AG08396 (cell line): ENCODE measurements at places on chromosomes 12 and 14.

- no peak for DNase-seq
Measured at GRCh38 chr12:51867796-51868428, 19.4 kb upstream of the FIGNL2 start.

- no peak for DNase-seq
Measured at GRCh38 chr14:40312296-40312695, 880.1 kb upstream of the FBXO33 start.

DNA sequence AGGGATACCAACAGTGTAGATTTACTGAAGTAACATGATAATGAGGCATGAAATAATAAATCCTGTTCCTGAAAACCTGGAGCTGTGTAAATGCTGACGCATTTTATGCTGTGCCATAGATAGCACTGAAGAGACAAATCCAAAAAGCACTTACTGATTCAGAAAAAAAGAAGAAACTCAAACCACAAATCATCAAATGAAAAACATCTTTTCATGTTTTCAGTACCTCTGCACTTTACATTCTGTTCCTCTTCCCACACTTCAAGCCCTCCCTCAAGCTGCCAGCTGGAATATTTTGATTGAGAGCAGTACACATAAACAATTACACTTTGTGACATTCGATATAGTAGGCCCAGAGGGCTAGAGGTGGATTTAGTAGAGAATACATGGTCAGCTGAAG is 362.3 kb downstream of the NAV3 start:
- DNase-seq: no peak

- DNase-seq: no peak
Measured at GRCh38 chr12:111310076-111310870, 58.6 kb downstream of the PHETA1 start.

DNA sequence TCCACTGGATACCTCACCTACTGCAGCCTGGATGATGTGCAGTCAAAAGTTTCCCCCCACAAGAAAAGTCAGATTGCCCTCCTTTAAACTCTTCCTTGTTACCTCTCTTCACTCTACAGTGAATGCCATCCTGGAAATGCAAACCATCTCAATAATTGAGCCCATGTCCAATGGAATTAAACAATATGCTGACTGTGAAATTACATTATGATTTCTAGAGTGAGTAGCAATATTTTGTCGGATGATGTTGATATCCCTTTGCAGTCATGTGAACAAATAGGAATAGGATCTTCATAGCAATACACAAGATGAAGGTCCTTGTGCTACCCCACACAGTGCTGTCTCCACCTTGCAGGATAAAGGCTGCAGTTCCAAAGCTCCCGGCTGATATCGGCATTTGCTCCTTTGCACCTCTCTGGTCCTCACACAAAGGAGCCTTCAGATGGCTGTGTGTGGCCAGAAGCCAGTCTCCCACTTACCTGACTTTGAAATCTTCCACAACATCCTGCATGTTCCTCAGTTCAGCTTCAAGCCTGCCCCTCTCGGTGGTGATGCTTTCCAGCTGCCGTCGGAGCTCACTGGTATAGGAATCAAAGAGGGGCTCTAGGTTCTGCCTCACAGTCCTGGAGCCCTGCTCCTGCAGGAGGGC is 1.5 kb downstream of the KRT75 start:
- DNase-seq: no peak

DNA sequence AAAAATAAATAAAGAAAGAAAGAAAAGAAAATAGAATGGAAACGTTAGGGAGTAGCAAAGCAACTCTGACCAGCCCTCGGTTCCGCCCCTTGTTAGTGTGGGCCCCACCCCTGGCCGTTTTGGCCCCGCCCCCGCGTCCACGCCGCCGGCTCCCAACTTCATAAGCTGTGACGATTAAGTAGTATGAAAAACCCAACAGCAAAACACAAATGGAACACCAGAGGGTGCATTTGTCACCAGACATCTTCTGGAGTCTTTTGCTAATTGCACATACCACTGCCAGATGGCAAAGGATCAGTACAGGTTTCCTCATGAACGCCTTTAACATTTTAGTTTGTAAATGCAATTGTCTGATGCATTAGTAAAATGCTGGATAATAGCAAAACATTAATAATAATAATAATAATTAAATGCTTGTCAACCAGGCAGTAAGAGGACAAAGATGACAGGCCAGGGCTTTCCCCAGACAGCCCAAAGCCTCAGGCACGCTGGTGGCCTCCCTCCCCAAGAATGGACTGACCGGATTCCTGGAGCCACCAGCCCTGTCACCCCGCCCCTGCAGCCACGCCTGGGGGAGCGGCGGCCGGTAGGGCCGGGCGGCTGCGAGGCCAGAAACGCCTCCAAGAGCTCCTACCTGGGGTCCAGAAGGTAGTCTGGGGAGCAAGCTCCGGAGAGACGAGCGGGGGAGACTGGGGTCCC is 23.6 kb downstream of the HSP90AA1 start:
- peak; percentile 87 for DNase-seq

DNA sequence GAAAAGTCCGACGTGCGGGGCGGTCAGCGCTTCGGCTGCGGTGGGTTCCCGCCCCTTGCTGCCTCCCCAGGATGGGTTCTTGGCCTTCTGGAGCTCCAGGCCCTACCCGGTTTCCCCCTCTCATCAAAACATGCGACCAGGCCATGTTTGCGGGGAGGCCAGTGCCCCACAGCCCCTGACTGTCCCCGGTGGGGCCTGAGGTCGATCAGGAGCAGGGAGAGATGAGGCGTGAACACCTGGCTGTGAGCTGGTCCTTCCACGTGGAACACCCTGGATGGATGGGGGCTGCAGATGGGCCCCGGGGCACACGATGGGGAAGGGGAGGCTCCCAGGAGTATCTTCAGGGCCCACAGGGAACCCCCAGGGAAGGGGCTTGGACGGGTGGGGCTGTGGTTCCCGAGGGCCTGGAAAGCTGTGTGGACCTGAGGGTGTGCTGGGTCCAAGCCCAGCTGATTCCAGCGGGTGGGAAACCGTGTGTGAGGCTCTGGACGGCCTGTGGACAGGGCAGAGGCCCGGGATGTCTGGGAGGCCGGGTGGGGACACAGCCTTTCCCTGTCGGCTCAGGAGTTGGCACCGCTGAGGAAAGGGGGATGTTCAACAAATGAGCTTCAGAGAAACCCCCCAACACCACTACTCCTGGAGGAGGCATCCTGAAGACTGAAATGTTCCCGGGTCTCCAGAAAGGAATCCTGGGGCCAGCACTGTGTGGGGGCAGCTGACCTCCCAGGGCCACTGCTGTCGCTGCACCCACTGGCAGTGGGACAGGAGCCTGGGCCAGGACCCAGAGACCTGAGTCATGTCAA is 187.0 kb upstream of the C14orf180 start:
- no peak for DNase-seq

GRCh38 chr12:26520109-26520508 is 312.9 kb downstream of the ITPR2 start:
- no peak for DNase-seq

- no peak for DNase-seq
Measured at GRCh38 chr12:24507827-24508226, 441.1 kb downstream of the BCAT1 start.

GRCh38 chr12:110426406-110426805 is 22.9 kb upstream of the ANAPC7 start:
- no peak for DNase-seq
